Activated naive CD4-positive, alpha-beta T cell treated with anti-CD3 and anti-CD28 coated beads, Interleukin-2, amount 50 U/mL, for 16 hours (primary cell): ENCODE measurements at places on chromosomes 2 and 18.
A peak's percentile ranks its signal among the peaks of the same experiment; 100 is the strongest.

DNA sequence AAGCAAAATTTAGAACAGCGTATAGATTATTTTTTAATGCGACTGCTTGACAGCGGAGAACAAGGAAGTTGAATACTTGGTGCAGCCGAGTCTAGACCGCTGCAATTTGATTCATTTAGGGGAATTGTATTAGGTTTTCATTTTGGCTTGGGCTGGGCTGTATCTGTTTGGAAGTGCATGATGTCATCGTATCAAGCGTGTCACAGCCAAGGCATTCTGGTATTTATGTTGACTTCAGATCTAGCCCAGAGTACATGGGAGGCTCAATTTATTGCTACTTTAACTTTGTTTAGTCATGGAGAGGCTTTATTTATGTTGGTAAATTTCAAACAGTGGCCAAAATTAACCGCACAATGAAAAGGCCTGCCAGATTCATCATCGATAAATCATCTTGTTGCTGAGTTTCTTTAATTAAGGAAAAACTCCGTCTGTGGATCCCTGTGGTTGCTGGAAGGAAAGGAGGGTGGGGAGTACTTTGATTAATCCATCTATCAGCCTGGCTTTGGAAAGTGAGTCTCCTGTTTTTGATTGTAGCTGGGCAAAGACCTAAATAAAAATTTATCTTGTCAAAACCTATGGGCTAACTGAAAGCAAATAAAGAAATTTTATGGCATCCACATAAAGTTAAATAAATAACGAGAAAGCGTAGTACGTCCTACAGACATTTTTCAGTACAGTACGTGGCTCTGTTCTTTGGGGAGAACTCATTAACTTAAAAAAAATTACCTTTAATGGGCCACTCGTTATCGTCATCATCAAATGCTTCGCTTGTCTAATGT, 230.4 kb upstream of the SPRED2 start:
- DNase-seq, result no peak

DNA sequence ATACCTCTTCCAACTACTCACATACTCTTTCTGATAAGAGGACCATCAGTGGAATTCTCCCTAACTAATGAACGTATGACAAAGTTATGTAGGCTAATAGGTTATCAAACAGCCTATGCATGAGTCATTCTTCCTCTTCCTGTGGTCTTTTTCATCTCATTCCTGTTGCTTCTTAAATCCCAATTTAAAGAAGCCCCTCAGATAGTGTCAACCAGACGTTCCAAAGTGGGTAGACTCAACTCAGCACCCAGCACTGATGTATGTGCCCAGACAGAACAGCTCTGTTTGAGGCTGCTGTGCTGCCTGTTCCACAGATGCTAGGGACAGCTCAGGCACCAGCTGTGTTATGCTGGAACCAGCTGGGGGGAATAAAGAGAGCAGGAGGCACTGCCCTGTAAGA, 52.6 kb downstream of the CXCR4 start:
- no peak for DNase-seq

GRCh38 chr2:147684903-147685302, 159.9 kb upstream of the ACVR2A start:
- no peak for DNase-seq

DNA sequence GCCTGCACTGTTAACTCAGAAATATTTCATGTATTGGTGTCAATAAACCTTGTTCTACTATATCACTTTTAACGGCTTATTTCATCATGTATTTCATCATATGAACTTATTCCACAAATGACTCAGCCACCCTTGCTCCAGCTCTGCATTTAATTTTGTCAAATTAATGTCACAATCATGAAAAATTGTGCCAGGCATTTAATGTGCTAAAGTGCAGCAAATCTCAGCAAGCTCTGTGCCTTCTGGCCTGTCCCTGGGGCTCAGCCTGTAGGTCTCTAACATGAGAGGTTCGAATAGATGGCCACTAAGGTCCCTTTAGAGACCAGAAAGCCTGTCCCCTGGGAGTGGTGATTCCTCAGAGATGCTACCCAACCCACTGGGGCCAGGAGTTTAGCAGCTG, 28.6 kb downstream of the BOD1L2 start:
- DNase-seq, result no peak

- no peak for DNase-seq
These were observed 3.8 kb upstream of the IMP4 start for GRCh38 chr2:130338793-130339345.

GRCh38 chr2:14828968-14829367, 196.5 kb downstream of the LRATD1 start:
- no peak for DNase-seq

DNA sequence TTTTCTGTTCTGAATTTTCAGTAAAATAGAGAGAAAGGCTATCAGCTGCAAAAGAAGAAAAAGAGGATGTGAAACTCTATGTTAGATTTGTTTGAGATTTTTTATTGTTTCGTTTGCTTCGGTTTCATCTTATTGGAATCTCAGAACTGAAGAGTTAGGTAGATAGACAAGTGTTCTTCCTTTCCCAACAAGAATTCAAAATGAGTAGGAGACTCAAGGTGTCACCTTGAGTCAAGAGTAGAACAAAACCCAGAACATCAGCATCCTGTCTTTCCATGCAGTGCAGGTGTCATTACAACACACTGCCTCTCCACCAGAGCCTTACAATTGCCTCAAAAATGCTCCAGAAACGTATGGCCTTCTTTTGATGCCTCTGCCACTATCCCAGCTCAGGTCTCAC, 21.1 kb downstream of the NBAS start:
- DNase-seq, result no peak

DNA sequence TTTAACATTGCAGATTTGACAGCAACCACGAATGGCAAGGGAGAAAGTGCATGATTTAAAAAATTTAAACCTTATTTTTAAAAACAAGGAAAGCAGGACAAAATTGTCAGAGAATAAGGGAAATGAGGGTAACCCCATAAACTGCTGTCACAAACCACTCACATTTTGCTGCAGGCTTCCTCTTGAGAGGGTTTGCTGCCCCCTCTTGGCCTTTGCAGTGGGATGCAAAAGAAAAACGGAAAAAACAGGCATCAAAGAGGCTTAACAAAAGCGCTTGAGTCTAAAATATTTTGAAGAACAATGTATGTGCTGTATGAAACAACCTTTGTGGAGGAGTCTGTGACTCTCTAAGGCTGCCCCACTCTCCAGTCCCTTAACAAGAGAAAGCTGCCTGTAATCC, 91.6 kb downstream of the TMX3 start:
- peak; percentile 14 for DNase-seq

DNA sequence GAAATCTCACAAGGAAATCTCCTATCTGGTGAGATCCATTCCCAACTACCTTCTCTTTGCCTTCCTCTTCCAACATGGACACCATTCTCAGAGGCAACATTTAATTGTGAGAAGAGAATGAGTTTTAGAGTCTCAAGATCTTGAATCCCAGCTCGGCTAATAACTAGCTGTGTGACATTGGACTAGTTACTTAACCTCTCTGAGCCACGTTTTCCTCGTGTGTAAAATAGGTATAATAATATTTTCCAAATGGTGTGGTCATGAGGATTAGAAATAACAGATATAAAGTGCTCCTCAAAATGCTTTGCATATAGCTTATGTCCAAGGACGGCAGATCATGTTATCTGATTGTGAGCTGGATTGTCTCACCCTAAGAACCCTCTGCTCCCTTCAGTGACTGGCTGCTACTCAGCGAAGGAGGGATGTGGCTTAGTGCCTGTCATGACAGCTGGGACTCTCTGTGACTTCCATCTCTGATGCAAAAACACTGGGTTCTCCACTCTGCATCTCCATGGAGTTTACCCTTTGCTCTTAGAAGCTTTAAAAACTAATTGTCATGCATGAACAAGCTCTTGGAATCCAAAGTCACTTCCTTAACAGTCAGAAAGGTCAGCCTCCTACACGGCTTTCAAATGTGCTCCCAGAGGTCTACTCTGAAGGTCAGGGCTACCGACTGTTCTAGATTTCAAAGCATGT, 38.4 kb upstream of the MRPL19 start:
- DNase-seq, result no peak

DNA sequence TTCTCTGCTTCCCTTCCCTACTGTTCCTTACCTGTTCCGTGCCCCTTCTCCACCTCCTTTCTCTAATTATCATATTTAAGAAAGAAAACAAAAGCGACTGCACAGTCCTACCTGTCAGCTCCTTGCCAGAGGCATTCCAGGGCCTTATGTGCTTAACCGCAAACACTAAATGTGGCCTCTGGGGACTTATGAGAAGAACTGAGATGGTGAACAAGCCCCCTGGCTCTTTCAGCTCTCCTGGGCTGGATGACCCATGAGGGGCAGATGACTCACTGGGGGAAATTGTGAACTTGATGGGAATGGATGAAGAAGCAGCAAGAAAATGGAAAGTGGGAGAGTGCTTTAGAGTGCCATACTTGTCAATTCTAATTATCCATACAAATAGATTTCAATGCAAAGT, 106.3 kb upstream of the LYPD1 start:
- no peak for DNase-seq

GRCh38 chr18:58315041-58315440, 271.0 kb downstream of the NEDD4L start:
- no peak for DNase-seq

DNA sequence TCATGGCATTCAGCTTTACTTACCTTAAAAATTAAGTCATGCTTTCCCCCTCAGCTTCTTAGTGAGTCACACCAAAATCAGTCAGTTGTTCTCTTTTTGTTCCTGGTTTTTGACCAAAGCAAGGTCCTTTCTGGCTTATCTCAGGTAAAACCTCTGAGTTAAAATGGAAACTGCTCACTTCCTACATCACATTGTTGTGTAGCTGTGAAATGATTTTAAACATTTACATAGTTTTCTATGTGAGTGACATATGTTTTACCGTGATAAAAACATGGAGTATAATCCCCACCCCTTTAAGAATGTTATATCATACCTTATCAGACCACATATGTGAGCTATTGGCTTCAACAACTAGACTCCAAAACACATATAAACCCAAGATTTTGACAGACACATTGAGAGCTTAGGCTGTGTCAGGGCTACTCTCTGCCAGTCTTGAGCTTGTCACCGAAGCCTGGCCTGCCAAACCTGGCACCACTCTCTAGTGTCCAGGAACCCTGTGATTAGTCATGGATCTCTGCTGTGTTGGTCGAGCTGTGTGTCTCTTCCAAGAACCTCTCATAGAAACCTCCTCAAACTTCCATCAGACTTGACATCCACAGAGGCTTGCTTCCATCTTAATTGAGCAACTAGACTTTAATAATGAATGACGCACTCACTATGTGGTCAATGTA, 294.5 kb upstream of the FBXO11 start:
- DNase-seq, result no peak

GRCh38 chr2:43424262-43425207, 171.3 kb downstream of the THADA start:
- no peak for DNase-seq

GRCh38 chr2:46298522-46299353, 1.5 kb downstream of the EPAS1 start:
- DNase-seq, result peak; percentile 34

DNA sequence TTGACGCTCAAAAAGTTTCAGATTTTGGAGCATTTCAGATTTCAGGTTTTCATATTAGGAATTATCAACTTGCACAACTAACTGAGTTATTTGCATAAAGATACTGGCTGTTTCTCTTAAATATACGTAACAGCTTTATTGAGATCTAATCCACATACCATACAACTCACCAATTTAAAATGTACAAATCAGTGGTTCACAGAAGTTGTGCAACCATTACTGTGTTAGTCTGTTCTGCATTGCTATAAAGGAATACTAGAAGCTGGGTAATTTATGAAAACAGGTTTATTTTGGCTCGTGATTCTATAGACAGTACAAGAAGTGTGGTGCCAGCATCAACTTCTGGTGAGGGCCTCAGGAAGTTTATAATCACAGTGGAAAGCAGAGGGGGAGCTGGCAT, 8.2 kb downstream of the ATIC start:
- no peak for DNase-seq

- no peak for DNase-seq
These were observed 332.9 kb upstream of the DDX18 start for GRCh38 chr2:117481608-117482007.

DNA sequence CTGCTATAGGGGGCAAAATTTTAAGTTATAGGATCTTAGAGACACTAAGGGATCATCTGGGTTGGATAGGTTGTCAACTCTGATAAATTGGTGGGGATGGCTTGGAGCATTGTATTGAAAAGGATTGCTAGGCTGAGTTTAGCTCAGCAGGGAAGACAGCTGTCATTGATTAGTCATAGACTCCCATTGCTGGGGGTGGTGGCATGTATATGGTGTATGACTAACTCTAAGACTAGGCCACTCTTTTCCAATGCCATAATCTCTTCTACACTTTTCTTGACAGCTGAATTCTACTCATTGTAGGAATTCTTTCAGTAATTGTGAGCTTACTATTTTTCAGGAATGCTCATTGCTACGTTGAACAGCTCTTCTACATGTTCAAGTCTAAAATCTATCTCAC, 81.3 kb upstream of the PELI1 start:
- DNase-seq, result peak; percentile 39

- no peak for DNase-seq
These were observed 204.7 kb downstream of the TGIF1 start for GRCh38 chr18:3654442-3655253.

DNA sequence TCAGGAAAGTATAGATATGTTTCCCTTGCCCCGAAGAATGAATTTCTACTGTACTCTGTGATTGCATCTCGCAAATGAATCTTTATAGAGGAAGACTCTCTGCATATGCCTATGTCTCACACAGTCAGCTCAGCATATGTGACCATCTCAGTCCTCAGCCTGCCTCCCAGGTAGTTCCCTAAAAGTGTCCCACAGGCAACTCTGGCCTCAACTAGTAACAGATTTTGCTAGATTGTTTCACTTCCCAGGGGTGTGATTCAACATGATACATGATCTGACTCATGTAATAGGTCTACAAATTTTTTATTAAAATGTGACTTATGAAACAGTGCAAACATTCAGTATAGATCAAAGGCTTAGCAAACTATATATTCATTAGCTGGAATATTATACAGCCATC, 296.6 kb upstream of the CRIM1 start:
- no peak for DNase-seq

- DNase-seq, result no peak
These were observed 39.7 kb upstream of the LYPD6 start for GRCh38 chr2:149290662-149291061.

- no peak for DNase-seq
These were observed 1.8 kb upstream of the RNF144A start for GRCh38 chr2:6915399-6915798.

GRCh38 chr2:4139731-4140130, 436.4 kb downstream of the DCDC2C start:
- DNase-seq, result no peak

DNA sequence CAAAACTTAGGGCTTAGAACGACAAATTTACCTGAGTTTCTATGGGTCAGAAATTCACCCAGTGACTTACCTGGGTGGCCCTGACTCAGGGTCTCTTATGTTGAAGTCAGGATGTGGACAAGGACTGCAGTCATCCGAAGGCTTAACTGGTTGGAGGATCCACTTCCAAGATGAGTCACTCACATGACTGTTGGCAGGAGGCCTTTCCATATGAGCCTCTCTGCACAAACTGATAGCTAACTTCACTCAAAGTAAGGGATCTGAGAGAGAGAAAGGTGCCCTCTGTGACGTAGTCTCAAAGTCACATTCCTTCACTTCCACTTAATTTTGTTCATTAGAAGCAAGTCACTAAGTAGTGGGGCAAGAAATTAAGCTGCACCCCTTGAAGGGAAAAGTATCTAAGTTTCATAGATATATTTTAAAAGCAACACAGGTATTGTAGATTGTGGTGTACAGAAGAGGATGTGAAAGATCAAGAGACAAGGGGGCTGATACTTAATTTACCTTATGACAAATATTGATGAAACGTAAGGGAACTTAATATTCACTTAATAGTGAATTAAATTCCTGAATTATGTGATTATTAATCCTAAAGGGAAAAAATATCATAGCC, 48.4 kb downstream of the TANK start:
- DNase-seq, result no peak

GRCh38 chr2:201923436-201924328, 110.0 kb upstream of the FZD7 start:
- DNase-seq, result no peak
